Activated CD8-positive, alpha-beta memory T cell treated with anti-CD3 and anti-CD28 coated beads, Interleukin-2, amount 50 U/mL, for 4 hours (primary cell): ENCODE measurements at places on chromosomes 4 and X.
A peak's percentile ranks its signal among the peaks of the same experiment; 100 is the strongest.

DNA sequence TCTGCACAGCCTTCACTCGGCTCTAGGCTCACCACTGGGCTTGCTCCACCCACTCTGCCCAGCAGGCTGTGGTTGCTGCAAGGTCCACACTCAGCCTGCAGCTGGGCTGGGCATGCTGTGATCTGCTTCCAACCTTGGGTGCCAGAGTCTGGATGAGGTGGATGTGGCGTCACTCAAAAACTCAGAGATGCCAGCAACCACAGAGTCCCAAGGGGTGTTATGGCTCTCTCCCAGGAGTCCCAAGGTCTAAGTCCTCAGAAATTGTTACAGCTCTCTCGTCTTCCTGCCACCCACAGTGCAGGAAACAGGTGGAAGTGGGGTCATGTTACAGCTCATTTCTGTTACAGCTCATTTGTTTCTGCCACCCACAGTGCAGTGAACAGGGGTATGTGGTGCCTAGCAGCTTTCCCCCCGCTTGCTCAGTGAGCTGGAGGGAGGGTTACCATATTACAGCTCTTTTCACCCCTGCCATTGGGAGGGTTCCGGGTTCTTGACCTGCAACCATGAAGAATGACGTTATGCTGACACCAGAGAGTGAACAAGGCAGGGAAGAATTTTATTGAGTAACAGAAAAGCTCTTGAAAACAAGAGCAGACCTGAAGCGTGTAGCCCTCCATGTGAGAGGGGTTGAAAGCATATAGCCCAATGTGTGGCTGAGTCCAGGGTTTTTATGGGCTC lies 893.9 kb downstream of the PCDH7 start:
- no peak for DNase-seq

DNA sequence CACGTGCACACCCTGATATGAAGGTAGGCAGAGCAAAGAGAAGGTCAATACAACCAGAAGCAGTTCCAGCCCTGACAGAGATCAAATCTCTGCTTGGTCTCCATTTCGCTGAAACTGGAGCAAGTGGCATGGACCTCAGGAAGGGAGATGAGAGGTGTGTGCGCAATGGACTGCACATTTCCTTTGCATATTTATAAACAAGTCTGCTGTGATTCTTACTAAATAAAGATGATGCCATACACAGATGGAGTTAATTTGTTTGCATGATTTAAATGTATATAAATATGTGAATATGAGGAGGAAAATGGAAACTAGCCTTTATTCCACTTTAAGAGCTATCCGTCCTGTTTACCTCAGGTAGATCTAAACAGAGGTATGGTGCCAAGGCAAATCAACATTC lies 2.1 kb upstream of the SCRG1 start:
- DNase-seq = no peak

DNA sequence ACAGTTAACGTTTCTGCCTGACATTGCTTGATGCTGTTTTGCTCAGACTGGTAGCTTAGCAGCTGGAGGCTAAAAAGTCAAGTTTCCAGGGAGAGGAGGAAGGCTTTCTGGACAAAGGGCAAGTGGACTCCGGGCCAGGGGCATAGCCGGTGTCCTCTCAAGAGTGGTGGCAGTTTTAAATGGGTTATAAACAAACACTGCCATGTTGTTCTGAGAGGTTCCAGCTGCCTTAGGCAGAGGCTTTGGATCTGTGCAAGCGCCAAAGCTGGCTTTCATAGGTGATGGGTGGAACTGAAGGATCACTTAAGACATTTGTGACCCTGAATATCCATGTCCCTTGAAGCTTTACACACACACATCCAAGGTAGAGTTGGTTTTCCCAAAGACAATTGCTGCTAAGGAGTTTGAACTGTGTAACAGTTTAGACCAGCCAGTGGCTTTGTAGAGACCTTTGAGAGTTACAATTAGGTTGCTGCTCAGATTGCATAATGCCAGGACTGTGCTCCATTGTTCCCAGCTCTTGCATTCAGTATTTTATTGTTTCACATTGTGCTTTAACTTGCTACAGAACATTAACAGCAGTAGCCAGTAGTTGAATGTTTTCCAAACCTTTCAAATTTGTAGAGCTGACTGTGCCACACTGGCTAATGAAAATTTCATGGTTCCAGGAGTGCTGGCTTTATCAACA lies 54.1 kb upstream of the AP1S2 start:
- no peak for DNase-seq

DNA sequence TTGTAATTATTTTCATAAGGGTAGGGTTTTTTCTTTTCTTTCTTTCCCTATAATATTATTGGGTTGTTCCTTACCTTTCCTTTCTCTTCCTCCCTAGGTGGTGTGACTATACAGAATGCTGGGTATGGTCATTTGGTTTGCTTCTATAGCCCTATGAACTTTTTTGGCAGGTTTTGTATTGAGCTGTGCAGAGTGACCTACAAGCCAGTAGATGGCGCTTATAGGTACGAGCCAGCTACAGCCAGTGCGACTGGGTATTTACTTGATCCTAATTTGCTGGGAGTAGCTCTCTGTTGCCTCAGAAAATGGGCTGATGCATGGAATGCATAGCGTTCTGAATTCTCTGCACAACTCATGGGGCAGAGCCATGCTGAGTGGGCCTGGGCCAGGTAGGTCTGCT lies 423.3 kb downstream of the MAGEE1 start:
- DNase-seq = no peak

DNA sequence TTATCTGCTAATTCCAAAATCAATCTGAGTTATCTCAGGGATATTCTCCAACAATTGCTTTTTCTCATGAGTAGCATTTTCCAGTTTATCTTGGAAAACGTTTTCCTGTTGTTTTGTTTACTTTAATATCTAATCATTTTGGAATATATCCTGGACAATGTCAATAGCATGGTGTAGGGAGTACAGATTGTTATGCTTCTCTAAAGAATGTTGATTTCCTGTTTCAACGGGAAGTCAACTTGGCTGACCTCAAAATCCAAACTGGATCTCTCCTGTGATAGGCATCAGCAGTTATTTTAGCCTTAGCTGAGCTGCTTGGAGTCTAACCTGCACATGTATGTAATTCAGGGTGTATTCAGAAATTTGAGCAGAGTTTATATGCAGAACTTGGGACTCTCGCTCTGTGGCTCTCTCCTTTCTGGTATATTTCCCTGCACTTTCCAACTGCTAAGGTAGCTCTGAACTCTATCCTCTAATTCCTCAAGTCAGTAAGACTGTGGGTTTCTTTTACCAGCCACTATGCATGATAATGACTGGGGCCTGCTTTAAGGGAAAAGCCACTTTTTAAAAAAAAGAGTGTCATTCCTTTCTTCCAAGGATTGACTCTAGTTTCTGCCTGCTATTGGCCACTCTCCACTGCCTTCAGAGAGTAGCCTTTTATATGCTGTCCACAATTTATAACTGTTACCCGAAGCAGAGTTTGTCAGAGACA lies 7.7 kb downstream of the PRSS48 start:
- no peak for DNase-seq

DNA sequence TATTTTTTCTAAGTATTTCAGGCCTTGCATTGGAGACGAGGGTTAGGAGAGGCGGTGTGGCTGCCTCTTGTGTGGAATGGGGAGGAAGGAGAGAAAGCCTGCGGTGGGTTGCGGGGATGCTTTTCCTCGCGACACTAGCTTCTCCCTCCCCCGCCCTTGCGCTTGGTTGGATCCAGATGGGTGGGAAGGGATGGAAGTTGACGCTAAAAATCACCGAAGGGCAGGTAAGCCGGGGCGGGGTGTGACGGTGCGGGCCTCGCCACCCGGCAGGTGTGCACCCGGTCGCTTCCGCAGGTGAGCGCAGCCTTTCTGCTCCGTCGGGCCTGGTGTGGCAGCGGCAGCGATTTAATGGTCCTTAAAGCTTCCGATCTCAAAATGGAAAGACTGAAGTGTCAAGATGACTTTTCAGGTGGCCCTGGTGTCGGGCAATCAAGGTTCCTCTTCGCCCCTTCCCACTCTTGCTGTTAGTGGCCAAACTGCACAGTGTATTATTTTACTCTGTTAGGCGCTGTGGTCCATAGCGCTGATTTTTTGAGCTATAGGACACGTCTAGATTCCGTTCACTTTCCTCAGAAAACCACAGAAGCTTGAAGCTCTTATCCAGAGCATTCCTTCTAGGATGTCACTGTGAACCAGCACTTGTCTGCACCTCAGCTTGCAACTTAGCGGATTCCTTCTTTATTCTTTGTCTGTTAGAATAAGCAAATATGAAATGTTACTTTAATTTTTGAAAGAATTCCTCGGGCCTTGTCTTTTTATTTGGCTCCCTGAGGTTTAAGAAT lies 765 bp downstream of the ENOPH1 start:
- DNase-seq = peak; percentile 50

DNA sequence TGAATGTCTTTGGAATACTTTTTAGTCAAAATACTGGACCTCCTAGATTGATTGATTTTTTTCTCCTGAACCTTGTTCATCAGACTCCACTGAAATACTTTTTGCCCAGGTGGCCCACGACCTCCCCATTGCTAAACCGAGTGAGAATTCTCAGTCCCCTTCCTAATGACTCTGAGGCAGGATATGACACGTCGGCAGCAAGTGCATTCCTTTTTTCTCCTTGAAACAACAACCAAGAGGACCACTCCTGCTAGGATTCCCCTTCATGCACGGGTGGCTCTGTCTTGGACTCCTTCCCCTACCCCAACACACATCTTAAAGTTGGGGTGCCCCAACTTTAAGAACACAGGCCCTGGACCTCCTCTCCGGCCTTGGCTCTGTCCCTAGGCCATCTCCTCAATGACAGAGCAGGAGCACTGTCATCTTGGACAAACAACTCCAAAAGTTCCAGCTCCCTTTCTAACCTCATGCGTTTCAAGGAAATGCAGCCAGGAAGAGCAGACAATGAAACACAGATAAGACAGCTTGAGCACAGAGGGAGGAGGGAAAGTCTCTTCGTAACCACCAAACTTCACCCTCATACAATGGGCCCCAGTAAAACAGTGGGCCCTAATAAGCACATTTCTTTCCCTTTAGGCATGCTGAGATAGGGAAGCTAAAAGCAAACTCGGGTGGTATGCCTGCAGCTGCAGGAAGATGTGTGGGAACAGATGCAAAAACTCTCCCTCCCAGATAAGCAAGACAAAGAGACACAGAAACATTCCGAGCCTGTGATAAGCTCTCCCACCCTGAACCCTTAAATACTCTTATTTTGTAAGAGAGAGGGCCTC lies 33.9 kb downstream of the ZBTB49 start:
- no peak for DNase-seq

GRCh38 chrX:151458824-151459223 lies 61.8 kb downstream of the VMA21 start:
- DNase-seq = no peak
